Effector memory CD4-positive, alpha-beta T cell (primary cell): ENCODE measurements at places on chromosomes 3 and 15.

DNA sequence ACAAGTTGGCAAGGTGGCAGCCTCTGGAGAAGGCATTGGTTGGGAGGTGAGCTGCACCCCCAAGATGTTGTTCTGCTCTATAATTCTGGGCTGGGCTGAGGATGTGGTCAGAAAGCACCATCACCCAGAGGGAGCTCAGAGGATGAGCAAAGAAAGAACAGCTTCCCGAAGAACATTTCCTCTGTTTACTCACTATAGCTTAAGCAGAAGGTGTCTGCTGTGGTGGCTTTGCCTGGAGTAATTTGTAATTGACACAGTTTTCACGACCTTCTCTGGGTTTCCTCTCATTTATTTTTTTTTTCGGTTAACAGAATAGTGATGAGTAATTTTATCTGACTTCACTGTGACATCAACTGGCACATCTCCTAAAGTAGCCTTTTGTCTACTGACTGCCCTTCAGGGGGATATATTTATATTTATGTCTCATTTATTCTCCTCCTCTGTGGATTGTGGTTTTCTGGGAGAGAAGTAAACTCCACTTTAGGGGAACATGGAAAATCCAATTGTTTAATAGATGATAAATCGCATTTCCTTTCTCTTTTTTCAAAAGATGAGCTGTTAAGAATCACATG is 49.5 kb upstream of the ABHD17C start:
- no peak for DNase-seq

DNA sequence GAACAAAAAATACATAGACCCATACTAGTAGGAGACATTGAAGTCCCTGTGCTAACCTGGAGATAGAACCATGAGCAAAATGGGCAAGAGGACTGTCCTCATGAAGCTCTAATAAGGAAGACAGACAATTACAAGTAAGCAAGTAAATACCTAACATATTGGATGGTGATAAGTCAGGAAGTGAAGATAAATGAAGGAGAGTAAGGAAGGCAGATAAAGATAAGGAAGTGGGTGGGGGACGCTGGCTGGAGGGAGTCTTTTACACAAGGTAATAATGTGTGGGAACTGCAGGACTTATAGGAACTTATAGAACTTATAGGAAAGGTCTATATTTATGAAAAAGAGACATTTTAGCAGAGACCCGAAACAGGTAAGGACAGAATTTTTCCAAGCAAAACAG is 148.9 kb upstream of the ABI3BP start:
- no peak for DNase-seq

DNA sequence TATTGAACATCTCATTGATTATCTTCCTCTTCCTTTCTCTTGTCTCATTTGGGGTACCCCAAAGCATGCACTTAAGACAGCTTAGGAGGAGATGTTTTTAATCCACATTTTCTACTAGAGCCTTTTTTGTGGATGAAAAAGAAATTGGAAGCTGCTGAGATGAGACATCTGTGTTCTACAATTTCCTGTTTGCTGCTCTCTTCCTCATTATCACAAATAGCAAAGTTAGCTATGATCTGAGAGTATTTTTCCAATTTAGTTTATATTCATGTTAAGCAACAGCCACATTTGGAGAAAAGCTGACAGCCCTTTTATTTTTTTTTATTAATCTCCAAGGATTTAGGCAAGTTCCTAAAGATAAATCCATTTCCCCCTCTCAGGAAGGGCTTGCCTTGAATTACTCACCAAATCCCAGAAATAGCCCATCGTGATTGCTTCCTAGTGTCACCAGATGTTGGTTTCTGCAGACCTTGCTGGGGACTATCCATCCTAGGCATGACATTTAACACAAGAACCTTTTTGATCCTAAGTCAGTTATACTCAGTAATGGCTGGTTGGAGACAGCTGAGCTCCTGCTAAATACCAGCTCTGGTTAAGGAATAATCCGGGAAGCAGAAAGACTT is 70.8 kb upstream of the FILIP1L start:
- DNase-seq, result no peak

DNA sequence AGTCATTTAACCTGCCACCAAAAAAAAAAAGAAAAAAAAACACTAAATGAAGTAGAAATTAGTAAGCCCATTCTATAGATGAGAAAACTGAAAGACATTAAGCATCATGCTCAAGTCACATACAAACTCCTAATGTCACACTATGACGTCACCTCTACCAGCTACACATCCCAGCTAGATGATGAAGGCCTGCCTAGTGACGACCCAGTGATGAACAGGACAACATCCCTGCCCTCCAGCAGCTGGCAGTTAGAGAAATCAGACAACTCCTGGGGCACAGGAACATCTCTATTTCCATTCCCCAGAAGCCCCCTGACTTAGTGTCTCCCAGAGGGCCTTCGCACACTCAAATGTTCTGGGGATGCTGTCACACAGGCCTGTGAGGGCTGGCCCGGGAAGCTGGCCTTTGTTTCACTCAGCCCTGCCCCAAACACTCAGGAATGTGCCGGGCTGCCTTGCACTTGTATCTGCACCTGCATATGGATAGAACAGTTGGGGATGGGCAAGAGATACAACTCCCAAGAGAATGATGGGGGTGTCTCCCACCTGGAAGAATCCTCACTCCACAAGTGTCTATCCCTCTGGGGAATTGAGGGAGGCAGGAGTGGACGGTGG is 7.0 kb upstream of the HAPLN3 start:
- no peak for DNase-seq

- no peak for DNase-seq
Measured at GRCh38 chr3:47299381-47300318, 16.9 kb downstream of the KLHL18 start.

GRCh38 chr3:48467110-48467454 is 20.5 kb downstream of the ATRIP start:
- DNase-seq, result no peak

- no peak for DNase-seq
Measured at GRCh38 chr3:151550642-151551041, 89.8 kb upstream of the IGSF10 start.

GRCh38 chr15:98893401-98893800 is 114.2 kb downstream of the PGPEP1L start:
- DNase-seq, result no peak

- DNase-seq, result no peak
Measured at GRCh38 chr15:63369296-63369695, 12.3 kb downstream of the CA12 start.
